Activated CD8-positive, alpha-beta memory T cell treated with anti-CD3 and anti-CD28 coated beads for 1 hour (primary cell): ENCODE measurements at places on chromosomes 5 and 9.

GRCh38 chr9:124450241-124450924, at the start of gene ADGRD2:
TSS of gene ADGRD2 (plus strand) at chr9:124450451. CDS start at chr9:124451667, 1,216 bp downstream.
- no peak for DNase-seq

DNA sequence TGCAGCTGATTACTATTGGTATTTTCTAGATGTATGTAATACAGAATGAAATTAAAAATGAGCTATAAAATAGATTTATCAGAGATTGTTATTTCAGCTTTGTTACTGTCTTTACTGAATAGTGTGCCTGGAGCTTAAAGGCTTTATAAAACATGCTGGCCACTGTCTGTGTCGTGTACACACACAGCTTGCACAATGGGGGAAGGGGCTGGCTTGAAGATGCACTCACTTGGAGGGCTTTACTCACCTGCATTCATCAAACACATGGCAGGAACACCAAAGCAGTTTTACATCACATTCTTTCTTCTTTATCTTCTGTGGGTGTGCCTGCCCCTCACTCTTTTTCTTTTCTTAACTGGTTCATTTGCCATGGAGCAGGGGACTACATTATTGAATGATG, 60.9 kb downstream of the TLE4 start:
- DNase-seq = no peak

- no peak for DNase-seq
Observed at GRCh38 chr9:86054695-86055094, 44.7 kb downstream of the GOLM1 start.

GRCh38 chr5:36507332-36507952, 99.0 kb upstream of the SLC1A3 start:
- peak; percentile 9 for DNase-seq

DNA sequence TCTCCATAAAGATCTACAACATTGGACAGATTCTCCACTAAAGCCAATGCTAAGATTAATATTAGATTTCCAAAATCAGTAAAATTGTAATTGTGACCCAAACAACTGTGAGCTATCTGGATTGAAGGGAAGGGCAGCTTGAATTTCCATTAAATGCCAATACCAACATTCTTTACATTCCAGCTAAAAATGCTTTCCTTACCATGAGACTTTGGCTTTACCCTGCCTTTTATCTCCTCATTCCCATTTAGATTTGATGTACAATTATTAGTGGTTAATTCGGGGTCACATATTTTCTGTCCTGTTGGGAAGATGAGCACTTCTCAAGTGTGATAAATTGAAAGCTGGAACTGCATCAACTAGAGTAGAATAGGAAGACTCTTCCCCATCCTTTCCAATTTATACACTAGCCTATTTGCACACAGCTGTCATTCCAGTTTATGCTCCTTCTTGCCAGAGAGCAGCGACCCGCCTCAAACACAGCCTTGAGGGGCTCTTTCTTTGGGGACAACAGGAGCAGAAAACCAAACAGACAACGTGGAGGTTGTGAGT, 33.1 kb upstream of the MYOT start:
- no peak for DNase-seq

DNA sequence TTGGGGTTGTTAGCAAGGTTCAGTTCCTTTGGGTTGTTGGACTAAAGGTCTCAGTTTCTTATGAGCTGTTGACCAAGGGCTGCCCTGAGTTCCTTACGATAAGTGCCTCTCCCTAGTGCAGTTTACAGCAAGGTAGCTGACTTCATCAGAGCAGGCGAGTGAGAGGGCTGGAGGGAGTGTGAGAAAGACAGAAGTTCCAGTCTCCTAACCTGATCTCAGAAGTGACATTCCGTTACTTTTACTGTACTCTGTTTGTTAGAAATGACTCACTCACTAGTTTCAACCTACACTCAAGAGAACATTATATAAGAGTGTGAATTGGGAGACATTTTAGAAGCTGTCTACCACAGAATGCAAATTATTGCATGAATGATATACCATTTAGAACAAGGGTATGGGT, 21.2 kb upstream of the IL31RA start:
- no peak for DNase-seq

- DNase-seq = no peak
Observed at GRCh38 chr9:32340361-32340760, 44.1 kb upstream of the ACO1 start.

DNA sequence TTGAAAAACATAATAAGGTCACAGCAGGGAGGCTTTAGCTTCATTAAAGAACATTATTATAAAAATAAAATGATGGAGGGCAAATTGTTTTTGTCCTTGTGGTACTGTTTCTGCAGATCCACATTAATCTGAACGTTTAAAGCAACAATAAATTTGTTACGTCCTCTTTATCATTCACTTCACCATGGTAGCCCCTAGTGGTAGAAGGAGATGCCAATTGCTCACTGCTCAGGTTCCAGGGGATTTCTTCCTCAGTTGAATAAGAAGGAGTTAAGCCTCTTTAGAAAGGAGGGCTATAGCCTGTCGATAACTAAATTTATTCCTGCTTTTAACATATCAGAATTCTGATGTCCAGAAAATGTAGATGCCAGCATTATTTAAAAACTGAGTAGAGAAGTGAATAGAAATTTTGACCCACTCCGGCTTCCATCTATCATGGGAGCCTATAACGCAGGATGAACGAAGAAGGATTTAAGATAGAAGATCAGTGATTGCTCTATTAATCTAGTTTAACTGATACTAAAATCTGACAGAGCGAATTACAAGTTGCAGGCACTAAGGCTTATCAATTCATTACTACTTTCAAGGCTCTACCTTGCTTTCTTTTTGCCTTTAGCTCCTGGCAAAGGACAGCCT, 692.3 kb downstream of the PTPRD start:
- DNase-seq = no peak

GRCh38 chr9:18366184-18366583, 107.8 kb upstream of the ADAMTSL1 start:
- no peak for DNase-seq

DNA sequence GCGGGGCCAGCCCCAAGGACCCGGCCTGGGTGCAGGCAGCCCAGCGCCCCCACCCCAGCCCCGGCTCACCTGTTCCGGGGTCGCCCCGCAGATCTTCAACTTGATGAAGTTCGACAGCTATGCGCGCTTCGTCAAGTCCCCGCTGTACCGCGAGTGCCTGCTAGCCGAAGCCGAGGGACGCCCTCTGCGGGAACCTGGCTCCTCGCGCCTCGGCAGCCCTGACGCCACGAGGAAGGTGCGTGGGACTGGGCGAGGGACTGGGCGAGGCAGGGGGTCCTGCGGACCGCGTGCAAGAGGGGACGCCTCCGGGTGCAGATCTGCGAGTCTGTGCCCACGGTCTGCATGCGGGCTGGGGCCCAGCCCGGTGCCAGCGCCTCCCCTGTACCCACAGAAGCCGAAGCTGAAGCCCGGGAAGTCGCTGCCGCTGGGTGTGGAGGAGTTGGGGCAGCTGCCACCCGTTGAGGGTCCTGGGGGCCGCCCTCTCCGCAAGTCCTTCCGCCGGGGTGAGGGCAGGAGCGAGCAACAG, 9.7 kb downstream of the RGS14 start:
- no peak for DNase-seq

DNA sequence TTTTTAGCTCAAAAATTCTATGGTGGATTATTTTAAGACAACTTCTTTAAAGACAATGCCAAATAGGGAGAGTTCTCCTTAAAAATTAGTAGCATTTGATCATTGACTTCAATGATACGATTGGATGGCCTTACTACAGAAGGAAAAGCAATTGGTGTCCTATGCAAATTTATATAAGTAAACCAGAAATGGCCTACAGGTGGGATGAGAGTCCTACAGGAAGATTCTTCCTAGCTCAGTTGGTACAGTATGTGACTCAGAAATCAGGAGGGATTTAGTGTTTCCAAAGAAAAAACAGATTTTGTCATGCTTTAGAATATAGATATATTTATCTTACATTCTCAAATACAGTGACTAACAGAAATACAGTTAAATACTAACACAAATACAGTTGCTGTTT, 6.5 kb downstream of the ANKRA2 start:
- no peak for DNase-seq

- DNase-seq = no peak
Observed at GRCh38 chr9:90201766-90202165, 440.9 kb downstream of the DIRAS2 start.

DNA sequence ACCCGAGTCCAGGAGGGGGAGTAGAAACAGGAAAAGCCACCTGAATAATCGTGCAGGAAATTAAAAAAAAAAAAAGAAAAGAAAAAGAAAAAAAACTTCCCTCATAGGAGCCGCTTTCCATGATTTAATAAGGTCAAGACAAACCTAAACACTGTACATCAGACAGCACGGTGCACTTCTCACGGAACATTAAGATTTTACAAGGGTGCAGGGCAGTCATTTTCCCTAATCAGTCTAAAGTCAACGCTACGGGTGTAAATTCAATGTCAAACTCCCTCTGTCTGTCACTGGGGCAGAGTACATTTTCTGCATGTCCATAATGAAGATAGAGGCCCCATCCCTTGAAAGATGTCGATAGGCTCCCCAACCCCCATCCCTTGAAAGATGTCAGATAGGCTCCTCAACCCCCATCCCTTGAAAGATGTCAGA, 139.7 kb downstream of the TSSK1B start:
- DNase-seq = no peak

DNA sequence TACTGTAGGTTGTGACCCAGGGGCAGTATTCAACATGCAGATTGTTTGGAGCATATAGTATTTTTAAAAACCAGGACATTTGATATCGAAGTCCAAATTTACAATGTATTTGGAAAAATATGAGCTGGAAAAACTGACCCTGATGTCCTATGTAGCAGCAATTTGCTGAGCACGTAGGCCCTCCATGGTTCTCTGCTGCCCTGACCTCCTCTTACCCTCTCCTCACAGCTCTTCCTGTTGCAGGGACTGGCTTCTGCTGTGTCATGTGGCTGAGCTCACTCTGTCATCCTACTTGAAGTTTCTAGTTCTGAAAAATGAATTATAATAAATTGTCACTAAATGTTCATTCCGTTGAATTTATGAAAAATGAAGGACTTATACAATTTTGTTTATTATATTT, 4.1 kb upstream of the ASPN start:
- no peak for DNase-seq

- DNase-seq = no peak
Observed at GRCh38 chr5:141534492-141535213, 45.8 kb downstream of the PCDHGC5 start.

DNA sequence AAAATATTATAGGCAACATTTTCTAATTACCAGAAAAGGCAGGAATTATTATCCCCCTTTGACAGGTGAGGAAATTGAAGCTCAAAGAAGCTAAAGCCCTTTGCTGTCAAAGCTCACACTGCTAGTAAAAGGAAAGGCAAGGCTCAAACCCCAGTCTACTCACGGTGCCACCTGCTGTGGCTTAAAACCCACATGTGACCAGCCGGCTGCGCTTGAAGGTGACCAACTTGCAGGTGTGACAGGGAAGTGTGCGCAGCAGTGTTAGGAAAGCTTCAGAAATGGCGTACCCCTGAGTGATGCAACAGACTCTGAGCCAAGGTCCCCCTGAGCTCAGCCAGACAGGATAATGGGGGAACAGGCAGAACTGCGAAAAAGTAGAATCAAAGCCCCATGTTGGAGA, 45.2 kb downstream of the PAX5 start:
- no peak for DNase-seq

GRCh38 chr9:133735931-133736330, 2.2 kb downstream of the SARDH start:
- DNase-seq = no peak

- no peak for DNase-seq
Observed at GRCh38 chr5:131084436-131084835, 80.6 kb downstream of the HINT1 start.

DNA sequence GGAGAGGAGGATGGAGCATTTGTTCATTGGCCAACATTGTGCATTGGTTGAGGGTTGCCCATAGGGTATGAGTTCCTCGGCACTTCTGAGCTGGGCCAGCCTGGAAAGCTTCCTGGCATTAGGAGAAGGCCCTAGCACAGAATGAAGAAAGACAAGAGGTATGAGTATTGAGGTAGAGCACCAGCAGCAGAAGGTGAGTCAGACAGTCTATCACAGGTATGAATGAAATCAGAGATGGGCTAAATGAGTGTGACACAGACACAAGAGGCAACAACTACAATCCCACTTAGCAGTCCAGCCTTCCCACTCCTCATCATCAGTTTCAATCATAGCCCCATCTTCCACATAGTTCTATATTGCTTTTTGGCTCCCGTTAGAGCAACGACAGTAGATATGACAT, 25.4 kb upstream of the TGFBR1 start:
- no peak for DNase-seq

- no peak for DNase-seq
Observed at GRCh38 chr5:143771602-143772001, 40.4 kb upstream of the HMHB1 start.

DNA sequence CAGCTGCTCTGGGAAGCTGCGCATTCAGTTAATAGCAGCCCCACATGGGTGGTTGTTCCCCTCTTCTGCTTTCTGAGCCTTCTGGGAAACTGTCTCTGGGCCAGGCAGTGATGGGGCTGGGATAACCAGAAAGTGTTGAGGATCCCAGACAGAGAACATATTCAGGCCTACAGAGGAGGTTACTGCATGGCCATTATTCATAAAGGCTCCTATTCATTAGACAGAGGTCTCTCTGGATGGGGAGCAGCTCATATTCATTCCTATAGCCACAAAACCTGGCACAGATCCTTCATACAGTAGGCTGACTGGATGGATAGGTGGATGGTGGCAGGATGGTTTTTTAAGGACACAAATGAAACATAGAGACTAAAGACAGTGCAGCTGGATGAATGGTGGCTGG, 76.3 kb downstream of the HSPA4 start:
- DNase-seq = no peak

- DNase-seq = no peak
Observed at GRCh38 chr5:157596487-157596886, 20.9 kb upstream of the ADAM19 start.

GRCh38 chr5:94254214-94254613, 364.2 kb downstream of the KIAA0825 start:
- DNase-seq = no peak
